ENCODE measurements at places on chromosomes 5 and 9.

- DNase-seq = no peak
Measured at GRCh38 chr5:159638954-159639559, 277.2 kb upstream of the ADRA1B start.

- no peak for DNase-seq
Measured at GRCh38 chr9:69168709-69169217, 5.3 kb upstream of the TJP2 start.

DNA sequence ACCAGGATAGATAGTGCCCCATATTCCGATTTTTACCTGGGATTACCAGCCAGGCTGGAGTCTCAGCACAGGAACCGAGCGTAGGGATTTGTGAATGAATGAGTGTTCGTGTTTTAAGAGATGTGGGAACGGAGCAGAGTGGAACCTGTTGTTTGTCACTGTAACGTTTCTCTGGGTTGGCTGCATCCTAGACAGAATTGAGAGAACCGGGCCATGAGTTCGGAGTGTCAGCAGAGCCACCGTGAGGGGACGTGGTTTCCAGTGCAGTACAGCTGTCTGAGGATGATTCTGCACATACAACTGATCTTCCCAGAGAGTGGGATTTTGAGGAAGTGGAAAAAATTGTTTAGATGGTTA, 1.2 kb downstream of the PDE8B start:
- no peak for DNase-seq

- no peak for DNase-seq
Measured at GRCh38 chr9:112111461-112111860, 63.6 kb downstream of the SUSD1 start.

DNA sequence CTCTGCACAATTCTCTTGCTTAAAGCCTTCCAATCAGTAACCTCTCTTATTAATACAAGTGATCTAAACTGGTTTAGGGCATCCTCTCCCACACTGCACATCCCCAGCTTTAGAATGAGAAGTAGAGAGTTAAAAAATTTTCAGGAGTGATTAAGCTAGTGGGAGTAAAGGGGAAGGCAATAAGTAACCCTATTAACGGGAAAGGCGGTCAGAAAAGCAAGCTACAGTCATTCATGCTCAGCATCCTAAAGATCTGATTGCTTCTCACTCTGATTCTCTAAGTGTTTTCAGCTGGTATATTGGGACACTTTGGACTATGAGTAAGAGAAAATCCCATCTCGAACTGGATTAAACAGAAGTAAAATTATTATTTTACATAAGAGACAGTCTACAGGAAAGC, 15.8 kb downstream of the CDH6 start:
- DNase-seq = no peak

DNA sequence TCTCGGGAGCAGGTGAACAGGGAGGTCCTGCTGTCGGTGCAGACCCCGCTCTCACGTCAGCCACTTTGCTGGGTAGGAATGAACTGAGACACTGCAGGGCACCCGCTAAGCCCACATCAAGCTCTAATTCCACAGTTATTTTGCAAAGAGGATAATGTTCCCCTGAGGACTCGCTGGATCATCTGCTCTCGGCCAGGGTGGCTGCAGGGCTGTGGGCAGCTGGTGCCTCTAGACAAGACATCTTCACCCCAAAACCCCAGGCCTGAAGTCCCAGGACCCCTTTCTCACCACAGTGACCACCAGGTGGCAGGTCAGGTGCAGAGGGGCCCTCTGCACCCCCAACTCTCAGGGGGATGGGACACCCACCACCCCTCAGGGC, 135.1 kb upstream of the PPP1R26 start:
- DNase-seq = no peak

DNA sequence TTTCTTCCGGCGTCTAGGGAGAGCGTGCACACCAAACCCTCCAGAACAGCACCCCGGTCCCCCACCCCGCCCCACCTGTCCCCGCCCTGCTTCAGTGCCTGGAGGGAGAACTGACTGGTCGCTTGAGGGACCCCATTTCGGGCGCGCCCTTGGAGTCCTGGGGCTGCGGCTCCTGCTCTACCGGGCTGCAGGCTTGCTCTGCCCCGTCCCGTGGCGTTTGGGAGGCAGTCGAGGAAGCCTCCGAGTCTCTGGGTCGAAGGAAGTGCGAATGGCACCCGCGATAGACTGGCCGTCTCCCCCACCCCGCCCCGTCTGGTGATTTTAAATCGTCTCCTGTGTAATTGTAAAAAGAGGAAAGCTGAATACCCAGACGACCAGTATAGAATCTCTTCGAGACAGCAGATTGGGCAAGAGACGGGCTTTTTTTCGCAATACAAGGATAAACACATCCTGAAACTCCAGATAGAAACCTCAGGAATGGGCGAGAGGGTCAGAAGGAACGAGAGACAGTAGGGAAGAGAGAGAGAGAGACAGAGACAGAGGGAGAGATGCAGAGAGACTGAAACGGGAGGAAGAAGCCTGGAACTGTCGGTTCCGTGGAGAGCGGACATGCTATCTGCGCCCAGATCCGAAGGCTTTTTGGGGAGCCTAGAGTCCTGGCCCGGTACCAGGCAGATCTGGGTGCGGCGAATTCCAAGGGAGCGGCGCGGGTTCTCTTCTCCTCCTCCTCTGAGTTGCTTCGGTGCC, 9.9 kb downstream of the PRDM6 start:
- no peak for DNase-seq

GRCh38 chr5:102678267-102679058, 76.6 kb upstream of the PAM start:
- DNase-seq = no peak

GRCh38 chr9:13446938-13447842, 167.7 kb upstream of the MPDZ start:
- DNase-seq = no peak

DNA sequence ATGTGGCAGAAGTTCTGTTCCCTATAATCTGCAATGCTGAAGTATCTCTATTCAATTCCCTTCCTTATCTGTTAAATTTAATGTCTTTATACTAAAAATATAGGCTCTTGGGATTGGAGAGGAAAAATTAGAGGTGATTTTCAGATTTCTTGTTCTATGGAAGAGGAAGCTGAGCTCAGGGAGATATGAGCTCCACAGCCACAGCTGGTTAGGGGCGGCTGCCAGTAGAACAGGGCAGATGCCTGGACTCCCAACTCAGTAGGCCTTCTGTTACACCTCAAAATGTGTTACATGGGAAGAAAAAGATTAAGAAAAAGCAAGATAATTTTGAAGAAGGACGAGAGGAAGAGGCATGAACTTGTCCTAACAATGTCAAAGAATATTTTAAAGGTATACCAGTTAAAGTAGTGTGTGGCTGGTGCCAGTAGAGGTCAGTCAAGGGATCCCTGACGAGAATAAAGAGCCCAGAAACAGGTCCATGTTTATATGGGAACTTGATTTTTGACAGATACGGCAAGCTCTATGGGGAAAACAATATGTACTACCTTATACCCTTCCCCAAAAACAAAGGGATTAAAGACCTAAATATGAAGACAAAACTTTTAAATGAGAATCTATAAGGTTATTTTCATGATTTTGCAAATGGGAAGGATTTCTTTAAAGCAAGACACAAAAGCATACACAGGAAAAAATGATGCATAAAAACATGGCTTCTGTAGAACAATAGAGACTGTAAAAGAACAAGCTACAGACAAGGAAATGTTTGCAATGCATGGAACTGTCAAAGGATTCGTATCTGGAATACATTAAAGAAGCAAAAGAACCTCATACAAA, 28.7 kb downstream of the DNAJC21 start:
- peak; percentile 56 for DNase-seq
